H9 (cell line): ENCODE measurements at places on chromosomes 3 and 15.

DNA sequence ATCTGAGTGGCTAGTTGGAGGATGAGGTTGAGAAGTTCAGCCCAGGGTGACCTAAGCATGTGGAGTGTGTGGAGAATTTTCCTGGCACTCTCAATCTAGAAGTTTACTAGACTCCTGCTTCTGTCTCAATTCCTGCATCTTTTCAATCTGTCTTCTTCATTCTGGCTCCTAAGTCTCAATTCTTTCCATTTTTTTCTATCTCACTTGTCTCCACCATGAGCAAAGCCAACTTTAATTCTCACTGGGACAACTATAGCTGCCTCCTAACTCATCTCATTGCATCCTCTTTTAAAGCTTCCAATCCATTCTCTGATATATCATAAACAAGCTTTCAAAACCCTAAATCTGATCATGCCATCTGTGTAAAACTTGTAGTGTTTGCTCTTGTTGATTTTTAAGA, 569.3 kb downstream of the NAALADL2 start:
- H3K27ac ChIP-seq, result no peak overlapping the region
- no peak for DNase-seq
- H3K4me1 ChIP-seq, result no peaks in the 10 kb centered on the region
- H3K36me3 ChIP-seq, result peaks cover 2% of the 10 kb centered on the region; the same call in 1 of the 3 replicates

GRCh38 chr15:33894193-33894592, 74.1 kb upstream of the CHRM5 start:
- H3K4me3 ChIP-seq, result no peak overlapping the region
- peaks cover 4% of the 10 kb centered on the region; the same call in 1 of the 2 replicates for H3K4me1 ChIP-seq
- no peaks in the 10 kb centered on the region; the same call in 2 of the 3 replicates for H3K36me3 ChIP-seq
- H3K27ac ChIP-seq, result no peak overlapping the region

GRCh38 chr15:66884661-66885237, 180.7 kb upstream of the SMAD3 start:
- H3K27me3 ChIP-seq, result no peaks in the 10 kb centered on the region

DNA sequence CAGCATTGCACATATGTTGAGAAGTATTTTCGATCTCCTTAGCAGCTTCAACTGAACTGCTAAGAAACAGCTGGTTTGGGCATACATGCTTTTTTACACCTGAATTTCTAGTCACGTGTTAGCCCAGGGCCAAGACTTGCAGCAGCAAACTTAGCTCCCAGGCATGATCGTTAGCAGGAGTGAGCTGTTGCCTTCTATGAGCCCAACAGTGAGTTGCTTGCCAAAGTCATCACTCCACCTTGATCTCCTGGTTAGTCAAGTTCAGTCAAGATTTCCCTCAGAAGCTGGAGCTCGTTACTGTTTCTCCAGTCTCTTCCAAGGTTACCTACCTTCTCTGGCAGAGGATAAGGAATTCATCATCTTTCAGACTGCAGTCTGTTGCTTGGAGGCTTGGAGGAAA, 100.4 kb upstream of the SEMA6D start:
- H3K4me1 ChIP-seq, result no peaks in the 10 kb centered on the region
- no peaks in the 10 kb centered on the region for H3K36me3 ChIP-seq
- no peak for DNase-seq

DNA sequence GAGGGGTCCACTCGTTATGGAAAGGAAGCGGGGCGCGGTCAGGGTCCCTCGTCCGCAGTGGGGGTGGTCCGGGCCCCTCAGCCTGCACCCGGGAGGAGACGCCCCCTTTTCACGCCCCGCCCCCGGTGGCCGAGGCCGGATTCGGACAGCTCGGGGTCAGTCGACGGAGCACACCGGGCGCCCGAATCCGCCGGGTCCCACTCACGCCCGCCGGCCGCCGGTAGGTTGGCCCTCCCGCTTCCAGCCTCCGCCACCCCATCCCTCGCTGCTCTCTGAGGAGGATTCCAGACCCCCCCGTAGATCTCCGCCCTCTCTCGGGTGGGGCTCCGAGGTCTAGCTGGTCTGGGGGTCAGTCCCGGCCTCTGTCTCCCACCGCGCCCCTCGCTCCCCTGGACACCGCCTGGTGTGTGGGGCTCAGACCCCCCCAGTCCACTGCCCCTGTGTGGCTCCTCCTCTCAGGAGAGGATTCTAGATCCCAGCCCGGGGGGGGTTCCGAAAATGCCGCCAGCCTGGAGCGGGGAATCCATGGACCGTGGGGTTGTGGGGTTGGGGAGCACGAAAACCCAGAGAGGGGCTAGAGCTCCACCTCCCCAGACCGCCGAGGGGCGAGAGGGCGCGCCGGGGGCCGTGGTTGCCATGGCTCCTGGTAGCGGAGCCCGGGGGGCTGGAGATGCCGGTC, 725 bp downstream of the CHL1 start:
- H3K4me3 ChIP-seq, result peak overlapping the region; percentile 57
- H3K4me1 ChIP-seq, result no peaks in the 10 kb centered on the region
- no peaks in the 10 kb centered on the region; the same call in 2 of the 3 replicates for H3K36me3 ChIP-seq
- H3K27me3 ChIP-seq, result peaks cover 6% of the 10 kb centered on the region; the same call in 1 of the 2 replicates

GRCh38 chr3:30775040-30775439, 119.4 kb downstream of the GADL1 start:
- DNase-seq, result no peak
- no peaks in the 10 kb centered on the region for H3K36me3 ChIP-seq
- no peak overlapping the region for H3K4me3 ChIP-seq
- H3K27ac ChIP-seq, result no peak overlapping the region

- peaks cover 6% of the 10 kb centered on the region; the same call in 1 of the 2 replicates for H3K36me3 ChIP-seq
- no peak overlapping the region for H3K4me3 ChIP-seq
- DNase-seq, result no peak
- H3K27me3 ChIP-seq, result no peaks in the 10 kb centered on the region
- peaks cover 7% of the 10 kb centered on the region; the same call in 1 of the 2 replicates for H3K4me1 ChIP-seq
Observed at GRCh38 chr3:27888562-27888961, 166.4 kb upstream of the EOMES start.

DNA sequence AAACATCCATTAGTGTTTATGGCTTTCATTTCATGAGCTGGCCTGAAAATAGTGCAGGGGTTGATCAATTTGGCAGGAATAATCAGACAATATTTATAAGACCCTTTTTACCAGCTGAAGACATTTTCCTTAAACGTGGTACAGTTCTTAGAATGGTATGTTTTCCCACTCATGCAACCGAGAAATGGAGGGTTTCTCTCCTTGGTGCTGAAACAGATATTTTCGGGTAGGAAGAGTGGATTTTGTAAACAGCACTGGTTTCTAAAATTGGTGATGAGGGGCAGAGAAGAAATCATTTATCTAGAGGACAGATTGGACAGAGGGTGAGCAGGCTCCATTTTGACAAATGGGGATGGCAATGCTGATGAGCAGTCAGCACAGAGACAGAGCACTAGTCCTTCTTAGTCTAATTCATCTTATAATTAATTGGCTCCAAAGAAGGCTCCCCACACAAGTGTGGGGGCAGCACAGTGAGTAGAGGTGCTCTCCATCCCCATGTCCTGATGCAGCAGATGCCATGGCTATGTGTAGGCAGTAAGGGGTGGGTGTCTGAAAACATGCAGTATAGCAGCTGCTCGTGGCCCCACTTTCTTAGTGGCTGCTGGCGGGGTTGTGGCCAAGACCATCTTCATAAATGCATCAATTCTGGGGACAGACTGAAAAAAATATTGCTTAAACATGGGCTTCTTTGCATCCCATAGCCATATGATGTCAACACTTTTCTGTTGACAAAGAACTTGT, 18.1 kb upstream of the SLC7A14 start:
- DNase-seq, result no peak
- no peak overlapping the region for H3K4me3 ChIP-seq
- H3K4me1 ChIP-seq, result no peaks in the 10 kb centered on the region
- no peaks in the 10 kb centered on the region for H3K27me3 ChIP-seq

DNA sequence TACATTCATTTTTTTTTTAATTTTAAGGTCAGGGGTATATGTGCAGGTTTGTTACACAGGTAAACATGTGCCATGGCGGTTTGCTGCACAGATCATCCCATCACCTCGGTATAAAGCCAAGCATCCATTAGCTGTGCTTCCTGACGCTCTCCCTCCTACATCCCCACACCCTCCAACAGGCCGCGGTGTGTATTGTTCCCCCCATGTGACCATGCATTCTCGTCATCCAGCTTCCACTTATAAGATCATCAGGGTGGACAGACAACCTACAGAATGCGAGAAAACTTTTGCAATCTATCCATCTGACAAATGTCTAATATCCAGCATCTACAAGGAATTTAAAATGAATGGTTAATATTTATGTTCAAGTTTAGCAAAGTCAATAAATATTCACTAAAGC, 19.4 kb downstream of the ILDR1 start:
- H3K27me3 ChIP-seq, result no peaks in the 10 kb centered on the region
- H3K27ac ChIP-seq, result no peak overlapping the region
